ENCODE measurements at places on chromosomes 3 and 15. TPM values are rescaled to one million over a fixed set of nuclear protein-coding genes. Genes with fewer than 3 reads are reported as not detected.

GRCh38 chr3:10625323-10625722 is 119.9 kb upstream of the ATP2B2 start:
- no peak overlapping the region for H3K27ac ChIP-seq
- peaks cover 4% of the 10 kb centered on the region for H3K27me3 ChIP-seq
- no peaks in the 10 kb centered on the region for H3K4me1 ChIP-seq
- no peak for DNase-seq

DNA sequence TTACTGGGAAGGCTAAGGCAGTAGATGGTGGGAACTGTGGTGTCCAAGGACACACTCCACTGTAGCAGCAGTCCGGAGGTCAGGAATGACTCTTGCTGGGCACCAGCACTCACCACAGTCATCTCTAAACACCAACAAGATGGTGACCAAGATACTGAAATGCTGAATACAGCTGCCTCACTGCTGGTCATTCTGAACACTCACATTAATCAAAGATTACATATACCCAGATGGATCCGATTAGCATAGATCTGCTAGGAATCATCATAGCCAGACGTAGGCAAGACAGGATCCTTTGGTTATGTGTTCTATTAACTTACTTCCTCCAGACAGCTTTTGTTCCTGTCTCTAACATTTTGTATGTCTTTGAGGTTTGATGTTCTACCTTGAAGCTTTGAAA is 134.9 kb upstream of the BFSP2 start:
- no peaks in the 10 kb centered on the region for H3K36me3 ChIP-seq
- H3K27me3 ChIP-seq: peaks cover 11% of the 10 kb centered on the region
- DNase-seq: no peak
- H3K4me3 ChIP-seq: no peak overlapping the region
- H3K27ac ChIP-seq: no peak overlapping the region
- H3K4me1 ChIP-seq: peaks cover 2% of the 10 kb centered on the region

- H3K27ac ChIP-seq: no peak overlapping the region
- no peaks in the 10 kb centered on the region for H3K4me1 ChIP-seq
- peaks cover 14% of the 10 kb centered on the region for H3K36me3 ChIP-seq
- H3K27me3 ChIP-seq: no peaks in the 10 kb centered on the region
Measured at GRCh38 chr3:169990431-169990830, 23.8 kb downstream of the SEC62 start.

DNA sequence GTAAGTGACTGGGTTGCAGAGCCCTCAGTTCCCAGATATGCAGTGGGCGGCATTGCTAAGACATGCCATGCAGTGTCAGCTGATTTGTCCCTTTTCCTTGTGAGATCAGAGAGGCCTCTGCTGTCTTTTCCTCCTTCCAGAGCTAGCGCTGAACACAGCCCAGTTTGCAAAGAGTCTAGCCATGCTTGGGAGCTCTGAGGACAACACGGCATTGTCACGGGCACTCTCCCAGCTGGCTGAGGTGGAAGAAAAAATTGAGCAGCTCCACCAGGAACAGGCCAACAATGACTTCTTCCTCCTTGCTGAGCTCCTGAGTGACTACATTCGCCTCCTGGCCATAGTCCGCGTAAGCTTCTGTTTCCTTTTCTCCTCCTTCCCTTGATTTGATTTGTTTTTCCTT is 20.0 kb upstream of the SNX22 start:
- peaks cover 5% of the 10 kb centered on the region for H3K4me1 ChIP-seq
- H3K36me3 ChIP-seq: peaks cover 18% of the 10 kb centered on the region
- no peak overlapping the region for H3K4me3 ChIP-seq
- H3K27ac ChIP-seq: no peak overlapping the region

- H3K36me3 ChIP-seq: no peaks in the 10 kb centered on the region
- no peaks in the 10 kb centered on the region for H3K4me1 ChIP-seq
- H3K4me3 ChIP-seq: no peak overlapping the region
- no peak for DNase-seq
- peaks cover 9% of the 10 kb centered on the region for H3K27me3 ChIP-seq
Measured at GRCh38 chr3:68743521-68743920, 188.8 kb downstream of the TAFA4 start.

- no peaks in the 10 kb centered on the region for H3K4me1 ChIP-seq
- DNase-seq: no peak
- H3K4me3 ChIP-seq: no peak overlapping the region
- H3K27me3 ChIP-seq: peaks cover 11% of the 10 kb centered on the region
Measured at GRCh38 chr3:196962108-196962929, 6.3 kb downstream of the PIGZ start.

DNA sequence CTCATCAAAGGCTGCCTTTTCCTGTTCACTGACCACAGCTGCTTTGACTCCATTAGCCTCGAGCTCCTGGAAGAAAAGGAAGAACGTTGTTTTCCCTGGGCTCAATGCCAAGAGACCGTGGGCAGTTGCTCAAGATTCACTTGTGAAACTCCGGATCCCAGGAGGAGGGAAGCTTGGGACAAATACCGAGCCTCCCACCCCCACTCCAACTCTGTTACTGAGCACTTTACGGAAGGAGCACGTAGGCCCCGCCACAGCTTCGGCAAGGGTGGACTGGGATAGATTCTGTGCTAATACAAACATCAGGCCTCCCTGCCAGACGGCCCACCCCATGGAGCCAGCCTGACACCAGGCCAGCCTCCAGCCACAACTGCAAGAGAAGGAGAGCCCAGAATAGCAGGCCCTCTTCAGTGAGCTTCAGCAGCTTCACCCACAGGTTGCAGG is 10.8 kb upstream of the FANCD2 start:
- peaks cover 2% of the 10 kb centered on the region for H3K27me3 ChIP-seq
- H3K36me3 ChIP-seq: peaks cover 2% of the 10 kb centered on the region
- H3K4me1 ChIP-seq: peaks cover 18% of the 10 kb centered on the region
- no peak for DNase-seq
- no peak overlapping the region for H3K4me3 ChIP-seq
- H3K27ac ChIP-seq: no peak overlapping the region

- H3K27me3 ChIP-seq: peaks cover 42% of the 10 kb centered on the region
- no peak for DNase-seq
- H3K4me1 ChIP-seq: peaks cover 1% of the 10 kb centered on the region
- peaks cover under 1% of the 10 kb centered on the region for H3K36me3 ChIP-seq
- no peak overlapping the region for H3K27ac ChIP-seq
Measured at GRCh38 chr15:72923289-72923688, 129.0 kb upstream of the NEO1 start.

DNA sequence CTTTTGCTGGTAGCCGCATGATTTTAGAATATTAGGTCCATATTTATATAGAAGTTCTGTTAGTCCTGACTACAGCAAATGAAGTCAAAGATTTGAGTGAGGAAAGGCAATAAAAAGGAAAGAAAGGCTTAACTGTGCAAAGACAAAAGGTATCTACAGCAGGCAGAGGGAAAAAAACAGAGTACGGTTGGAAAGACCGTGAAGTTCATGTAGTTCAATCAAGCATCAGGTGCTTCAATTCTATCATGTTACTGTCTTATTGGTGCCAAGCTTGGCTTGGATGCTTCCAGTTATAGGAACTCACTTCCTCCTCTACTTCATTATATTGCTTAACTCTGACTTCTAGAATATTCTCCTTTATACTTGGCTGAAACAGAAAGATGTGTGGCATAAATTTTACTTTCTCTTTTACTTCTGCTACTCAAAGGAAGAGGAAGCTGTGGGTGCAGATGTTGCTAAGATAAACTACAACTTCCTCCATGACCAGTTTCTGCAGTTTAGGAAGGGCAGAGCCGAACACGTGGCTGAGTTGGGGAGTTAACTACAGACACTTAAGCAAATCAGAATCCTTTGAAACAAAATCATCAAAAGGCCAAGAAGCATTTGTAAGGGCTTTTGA is 72.6 kb upstream of the ZBED2 start:
- peak overlapping the region; percentile 76 for H3K4me3 ChIP-seq
- DNase-seq: no peak
- H3K27me3 ChIP-seq: no peaks in the 10 kb centered on the region

GRCh38 chr3:99638167-99638948 is at the start of gene COL8A1:
TSS of gene COL8A1 (plus strand) at chr3:99638594. CDS start at chr3:99790683, 152,089 bp downstream.
- H3K4me3 ChIP-seq: peak within 1 kb of the TSS; percentile 34
- peaks cover 10% of the 10 kb centered on the region for H3K4me1 ChIP-seq
- no peak within 1 kb of the TSS for H3K27ac ChIP-seq

DNA sequence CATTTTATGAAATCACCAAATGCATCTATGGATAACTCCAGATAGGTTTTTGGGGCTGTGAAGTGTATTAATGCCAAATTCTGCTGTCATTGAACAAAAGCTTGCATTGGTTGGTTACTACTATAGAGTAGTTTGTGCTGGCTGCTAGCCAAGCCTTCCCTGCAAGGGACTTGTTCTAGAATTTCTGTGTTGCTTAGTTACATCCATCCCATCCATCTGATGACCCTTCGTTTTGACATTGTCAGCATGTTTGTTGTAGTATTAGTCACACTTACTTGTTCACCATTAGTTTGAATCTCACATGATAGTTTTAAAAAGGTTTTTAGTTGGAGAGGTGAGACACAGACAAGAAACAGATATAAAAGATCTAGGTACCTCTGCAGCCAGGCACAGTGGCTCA is 7.0 kb upstream of the NIPA2 start:
- H3K27me3 ChIP-seq: peaks cover under 1% of the 10 kb centered on the region
- no peak overlapping the region for H3K4me3 ChIP-seq
- H3K4me1 ChIP-seq: no peaks in the 10 kb centered on the region
- peaks cover 4% of the 10 kb centered on the region for H3K36me3 ChIP-seq
- H3K27ac ChIP-seq: no peak overlapping the region

- DNase-seq: no peak
- peaks cover 2% of the 10 kb centered on the region for H3K36me3 ChIP-seq
- H3K27me3 ChIP-seq: no peaks in the 10 kb centered on the region
- H3K27ac ChIP-seq: no peak overlapping the region
- no peak overlapping the region for H3K4me3 ChIP-seq
Measured at GRCh38 chr3:43373560-43373928, 87.2 kb downstream of the SNRK start.

DNA sequence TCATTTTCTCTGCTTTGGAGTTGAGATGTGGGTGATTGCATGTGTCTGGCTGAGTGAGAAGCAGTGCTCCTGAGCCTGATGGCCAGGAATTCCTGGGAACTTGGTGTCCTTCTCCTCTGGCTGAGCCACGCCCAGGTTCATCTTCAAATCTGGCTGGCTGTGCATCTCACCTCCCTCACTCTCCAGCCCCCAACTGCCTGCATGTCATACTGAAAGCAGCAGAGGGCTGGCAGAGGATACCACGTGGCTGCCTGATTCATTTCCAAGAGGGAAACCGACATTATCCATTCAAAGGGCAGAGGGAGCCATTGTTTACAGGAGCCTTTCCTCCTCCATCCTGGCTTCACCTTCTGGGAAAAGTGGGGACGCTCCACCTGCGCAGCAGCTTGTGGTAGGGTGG is 57.4 kb downstream of the ABHD5 start:
- no peaks in the 10 kb centered on the region for H3K36me3 ChIP-seq
- no peaks in the 10 kb centered on the region for H3K27me3 ChIP-seq
- H3K27ac ChIP-seq: no peak overlapping the region
- DNase-seq: no peak

DNA sequence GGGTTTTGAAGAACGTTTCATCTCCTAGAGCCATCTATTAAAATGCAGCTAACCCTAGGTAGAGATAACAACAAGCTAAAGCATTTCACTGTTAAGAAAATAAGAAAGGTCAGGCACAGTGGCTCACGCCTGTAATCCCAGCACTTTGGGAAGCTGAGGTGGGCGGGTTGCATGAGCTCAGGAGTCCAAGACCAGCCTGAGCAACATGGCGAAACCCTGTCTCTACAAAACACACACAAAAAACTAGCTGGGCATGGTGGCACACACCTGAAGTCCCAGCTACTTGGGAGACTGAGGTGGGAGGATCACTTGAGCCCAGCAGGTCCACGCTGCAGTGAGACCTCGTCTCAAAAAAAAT is 5.4 kb upstream of the TBC1D5 start:
- H3K27ac ChIP-seq: peak overlapping the region; percentile 86
- peaks cover 34% of the 10 kb centered on the region for H3K4me1 ChIP-seq
- no peaks in the 10 kb centered on the region for H3K27me3 ChIP-seq
- peaks cover 4% of the 10 kb centered on the region for H3K36me3 ChIP-seq
- DNase-seq: no peak

The TEX264 gene
- 49.8 TPM for total RNA-seq

The MEGF11 gene
- total RNA-seq: not detected

The GOLGA8K gene
- 2.0 TPM for total RNA-seq

The CTXN2 gene
- not detected for total RNA-seq

The DAZL gene
- not detected for total RNA-seq

The MYO5C gene
- total RNA-seq: 1.6 TPM
